ENCODE measurements at places on chromosomes 6 and 20.

GRCh38 chr20:20395087-20395486 lies 27.2 kb downstream of the INSM1 start:
- DNase-seq: no peak

GRCh38 chr20:11118802-11119380 lies 445.1 kb upstream of the JAG1 start:
- DNase-seq: no peak

GRCh38 chr20:2451939-2452732 lies 18.5 kb downstream of the SNRPB start:
- peak; percentile 48 for DNase-seq

GRCh38 chr6:129954749-129955431 lies 63.5 kb upstream of the L3MBTL3 start:
- no peak for DNase-seq

GRCh38 chr6:44071670-44072451 lies 55.4 kb downstream of the MRPL14 start:
- DNase-seq: peak; percentile 94

DNA sequence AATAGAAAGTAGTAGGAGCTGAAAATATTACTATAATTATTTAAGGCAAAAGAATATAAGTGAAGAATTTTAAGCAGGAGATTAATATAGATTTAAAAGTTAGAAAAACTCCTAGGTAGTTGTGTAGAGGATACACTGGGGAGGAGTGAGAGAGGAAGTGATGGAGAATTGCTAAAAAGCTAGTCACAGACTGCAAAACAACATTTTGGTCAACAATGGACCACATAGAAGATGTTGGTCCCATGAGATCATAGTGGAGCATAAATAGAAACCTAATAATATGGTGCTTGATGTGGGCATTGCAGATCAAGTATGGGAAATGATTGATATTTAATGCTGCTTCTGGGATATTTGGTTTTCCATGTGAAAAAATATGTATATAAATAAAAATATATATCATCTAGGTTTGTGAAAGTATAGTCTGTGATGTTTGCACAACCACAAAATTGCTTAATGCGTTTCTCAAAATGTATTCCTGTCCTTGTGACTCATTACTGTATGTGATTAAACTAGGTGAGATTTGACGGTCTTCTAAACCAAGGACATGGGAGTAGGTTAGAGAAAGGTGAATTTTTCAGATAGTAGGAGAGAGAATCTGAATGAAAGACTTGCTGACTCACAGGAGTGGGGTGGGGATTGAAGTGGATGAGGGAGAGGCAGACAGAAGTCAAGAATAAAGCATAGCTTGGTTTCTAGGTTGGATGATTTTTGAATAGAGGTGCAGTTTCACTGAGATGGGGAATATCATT lies 174.0 kb downstream of the BCKDHB start:
- no peak for DNase-seq

- DNase-seq: no peak
These were observed 181.2 kb downstream of the FOXA2 start for GRCh38 chr20:22403022-22403631.

- DNase-seq: no peak
These were observed 419.4 kb upstream of the JARID2 start for GRCh38 chr6:14826456-14826855.

DNA sequence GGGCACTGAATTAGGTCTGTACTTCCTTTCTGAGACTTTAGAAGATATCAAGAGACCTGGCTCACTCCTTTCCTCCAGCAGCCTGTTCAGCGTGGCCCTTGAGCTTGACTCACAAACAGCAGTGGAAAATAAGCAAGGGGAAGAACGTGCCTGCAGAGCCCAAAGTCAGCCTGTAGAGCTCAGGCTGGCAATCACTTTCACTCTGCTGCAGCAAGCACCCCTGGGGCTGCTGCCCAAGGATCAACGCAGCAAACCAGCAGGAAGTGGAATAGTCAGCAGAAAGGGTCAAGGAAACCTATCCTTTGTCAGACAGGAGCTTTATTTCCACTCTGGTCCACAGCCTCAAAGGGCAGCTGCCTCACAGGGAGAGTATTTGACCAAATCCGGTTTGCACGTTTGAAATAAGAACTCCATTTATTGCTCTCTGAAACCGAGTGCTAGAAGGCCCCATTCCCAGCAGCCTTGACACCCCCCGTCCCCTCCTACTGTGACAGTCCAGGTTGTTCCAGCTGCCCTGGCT lies 77.4 kb downstream of the PRDM1 start:
- no peak for DNase-seq

- no peak for DNase-seq
These were observed 276.0 kb upstream of the SGK1 start for GRCh38 chr6:134593887-134594286.

- DNase-seq: no peak
These were observed 7.6 kb upstream of the KCNK16 start for GRCh38 chr6:39330057-39330456.

- no peak for DNase-seq
These were observed 242.9 kb downstream of the NRN1 start for GRCh38 chr6:5763871-5764270.

GRCh38 chr6:37783856-37784584 lies 35.5 kb upstream of the ZFAND3 start:
- no peak for DNase-seq

DNA sequence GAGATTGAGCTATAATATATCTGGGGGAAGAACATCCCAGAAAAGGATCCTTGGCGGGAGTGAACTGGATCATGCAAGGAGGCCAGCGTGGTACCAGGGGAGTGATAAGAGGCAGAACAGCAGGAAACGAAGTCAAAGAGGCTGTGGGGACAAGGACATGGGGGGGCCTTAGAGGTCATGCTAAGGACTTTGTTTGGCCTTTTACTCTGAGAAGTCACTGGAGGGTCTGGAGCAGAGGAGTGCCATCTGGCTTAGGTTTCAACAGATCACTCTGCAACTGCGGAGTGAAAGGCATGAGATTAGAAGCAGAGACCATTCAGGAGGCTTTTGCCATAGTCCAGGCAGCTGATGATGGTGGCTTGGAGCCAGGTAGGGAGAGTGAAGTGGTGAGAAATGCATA lies 24.3 kb downstream of the MRAP2 start:
- no peak for DNase-seq

- DNase-seq: no peak
These were observed 6.8 kb upstream of the HMGA1 start for GRCh38 chr6:34229877-34230276.

DNA sequence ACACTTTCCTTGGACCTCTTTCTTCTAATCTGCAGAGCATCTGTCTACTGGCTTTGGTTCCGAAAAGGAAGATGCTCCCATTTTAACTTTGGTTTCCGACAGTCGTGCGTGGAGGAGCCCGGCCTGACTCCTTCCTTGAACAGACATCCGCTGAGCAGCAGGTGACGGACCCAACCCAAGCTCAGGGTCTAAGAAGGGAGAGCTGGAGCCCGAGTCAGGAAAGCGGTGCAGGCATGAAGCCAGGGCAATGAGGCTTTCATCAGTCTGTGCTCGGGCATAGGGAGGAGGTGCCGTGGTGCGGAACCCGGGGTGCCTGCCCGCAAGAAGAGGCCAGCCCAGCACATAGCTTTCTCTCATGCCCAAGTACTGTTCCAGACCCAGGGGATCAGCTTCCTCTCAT lies 109.4 kb downstream of the CDH4 start:
- DNase-seq: no peak

- no peak for DNase-seq
These were observed 35.3 kb downstream of the CD24 start for GRCh38 chr6:106939208-106939607.

DNA sequence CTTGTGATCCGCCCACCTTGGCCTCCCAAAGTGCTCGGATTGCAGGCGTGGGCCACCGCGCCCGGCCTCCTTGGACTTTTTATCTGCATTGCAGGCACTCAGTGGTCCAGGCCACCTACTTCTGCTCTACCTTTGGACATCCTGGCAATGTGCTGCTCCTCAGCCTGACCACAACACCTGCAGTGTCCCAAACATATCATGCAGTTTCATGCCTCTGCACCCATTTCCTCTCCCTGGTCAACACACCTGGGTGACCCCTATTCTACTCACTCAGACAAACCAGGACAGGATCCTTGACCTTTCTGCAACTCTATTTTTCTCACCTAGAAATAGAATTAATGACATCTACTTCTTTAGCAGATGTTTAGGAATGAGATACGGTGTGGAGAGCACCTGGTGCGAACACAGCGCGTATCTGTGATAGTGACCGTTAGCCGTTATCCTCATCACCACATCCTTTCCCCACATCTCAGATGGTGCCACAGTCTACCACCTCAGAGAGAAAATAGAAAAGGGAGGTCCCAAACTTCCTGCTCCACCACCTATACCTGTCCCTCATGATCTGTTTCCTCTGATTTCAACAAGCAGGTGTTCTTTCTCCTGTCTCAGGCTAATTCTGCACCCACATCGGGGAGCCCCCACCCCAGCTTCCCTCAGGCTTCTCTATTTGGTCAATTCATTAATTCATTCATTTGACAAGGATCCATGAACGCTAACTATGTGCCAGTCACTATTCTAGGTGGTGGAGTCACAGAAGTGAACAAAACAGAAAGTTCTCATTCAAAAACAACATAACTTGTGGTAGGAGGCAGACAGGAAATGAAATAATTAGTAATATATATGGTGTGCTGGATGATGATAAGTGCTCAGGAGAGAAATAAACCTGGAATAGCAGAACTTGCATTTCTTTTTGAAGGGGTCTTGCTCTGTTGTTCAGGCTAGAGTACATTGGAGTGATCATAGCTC lies 4.3 kb upstream of the BTN3A2 start:
- no peak for DNase-seq

DNA sequence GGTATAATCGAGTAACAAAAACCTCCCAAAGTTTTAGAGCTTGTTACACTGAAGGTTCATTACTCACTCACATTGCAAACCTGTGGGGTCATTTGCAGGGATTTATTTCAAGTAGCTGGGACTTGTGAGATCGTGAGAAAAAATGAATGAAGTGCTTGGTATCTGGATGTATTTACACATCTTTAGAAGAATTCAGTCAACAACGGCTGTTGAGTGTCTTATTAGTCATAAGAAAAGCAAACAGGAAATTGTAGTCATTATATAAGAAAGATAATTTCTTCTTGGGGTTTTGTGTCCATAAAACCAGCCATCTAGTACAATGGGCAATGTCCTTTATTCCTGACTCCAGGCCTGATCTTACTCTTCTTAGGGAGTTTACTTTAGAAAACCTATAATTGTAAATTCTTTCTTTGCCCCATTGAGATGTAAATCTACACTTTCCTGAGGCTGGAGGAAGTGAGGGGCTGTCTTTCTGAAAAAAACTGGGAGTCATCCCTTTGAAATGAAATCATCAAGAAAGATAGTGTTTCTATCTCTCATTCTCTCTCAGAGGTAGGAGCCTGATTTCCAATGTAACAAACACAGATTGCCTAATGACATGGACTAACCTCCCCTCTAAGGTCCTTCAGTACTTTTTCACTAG lies 202.5 kb upstream of the ASCC3 start:
- peak; percentile 77 for DNase-seq

- DNase-seq: peak; percentile 74
These were observed 51.6 kb upstream of the FAM184A start for GRCh38 chr6:119129968-119130484.

- DNase-seq: no peak
These were observed 30.4 kb upstream of the PI16 start for GRCh38 chr6:36924131-36924530.

GRCh38 chr20:60024245-60024644 lies 66.0 kb downstream of the CDH26 start:
- DNase-seq: no peak

GRCh38 chr6:170172825-170173256 lies 118.0 kb downstream of the DLL1 start:
- no peak for DNase-seq

- DNase-seq: no peak
These were observed 7.7 kb downstream of the TNFRSF21 start for GRCh38 chr6:47302043-47302442.

- no peak for DNase-seq
These were observed 9.2 kb downstream of the SLC35A1 start for GRCh38 chr6:87481931-87482330.

- DNase-seq: peak; percentile 66
These were observed 69.5 kb upstream of the SULF2 start for GRCh38 chr20:47854687-47855212.

- no peak for DNase-seq
These were observed 1.6 kb downstream of the DNAAF9 start for GRCh38 chr20:3405696-3406358.

- DNase-seq: no peak
These were observed 140.3 kb upstream of the MCHR2 start for GRCh38 chr6:100134297-100134696.

DNA sequence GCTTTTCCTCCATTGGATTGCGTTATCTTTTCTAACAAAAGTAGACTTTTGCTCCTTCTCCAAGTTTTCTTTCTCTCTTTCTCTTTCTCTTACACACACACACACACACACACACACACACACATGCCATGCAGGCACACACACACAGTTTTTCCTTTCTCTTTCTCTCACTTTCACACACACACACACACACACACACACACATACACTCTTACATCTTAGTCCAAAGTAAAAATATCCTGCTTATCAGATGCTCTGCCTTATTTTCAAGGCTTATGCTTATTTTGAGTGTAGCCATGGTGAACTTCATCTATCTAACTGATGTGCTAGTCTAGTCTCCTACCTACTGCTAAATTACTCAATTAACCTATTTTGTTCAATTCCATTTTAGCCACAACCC lies 34.4 kb upstream of the RAB23 start:
- DNase-seq: no peak

All from HS-5 (cell line).